ENCODE measurements at places on chromosomes 6 and 20.

DNA sequence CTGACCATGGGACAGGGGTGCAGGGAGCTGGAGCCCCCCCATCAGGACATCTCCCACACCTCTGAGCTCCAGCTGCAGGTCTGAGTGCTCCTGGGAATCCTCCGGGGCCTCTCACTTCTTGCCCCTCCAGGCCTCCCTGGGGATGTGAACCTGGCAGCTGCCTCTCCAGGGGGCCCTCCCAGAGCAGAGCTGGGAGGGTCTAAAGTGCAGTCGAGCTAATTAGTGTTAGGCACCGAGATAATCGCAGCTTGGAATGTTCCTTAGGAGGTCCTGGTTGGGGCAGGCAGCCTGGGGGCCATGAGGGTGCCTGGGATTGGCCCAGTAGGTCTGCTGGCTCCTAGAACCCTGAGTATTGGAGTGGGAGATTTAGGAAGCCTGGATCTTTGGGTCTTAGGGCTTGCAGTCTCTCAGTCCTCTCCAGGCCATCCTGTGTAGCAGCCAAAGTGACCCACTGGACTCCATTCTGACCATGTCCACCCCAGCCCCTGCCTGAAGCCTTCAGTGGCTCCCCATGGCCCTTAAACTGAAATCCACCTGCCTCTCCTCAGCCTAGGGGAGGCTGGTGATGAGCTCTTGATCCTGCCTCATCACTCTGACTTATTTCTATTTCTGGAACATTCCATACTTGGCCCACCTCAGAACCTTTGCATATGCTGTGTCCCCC, 26.0 kb downstream of the CEBPB start:
- no peak for DNase-seq

GRCh38 chr6:75409286-75409685, 84.3 kb downstream of the FILIP1 start:
- DNase-seq, result no peak

DNA sequence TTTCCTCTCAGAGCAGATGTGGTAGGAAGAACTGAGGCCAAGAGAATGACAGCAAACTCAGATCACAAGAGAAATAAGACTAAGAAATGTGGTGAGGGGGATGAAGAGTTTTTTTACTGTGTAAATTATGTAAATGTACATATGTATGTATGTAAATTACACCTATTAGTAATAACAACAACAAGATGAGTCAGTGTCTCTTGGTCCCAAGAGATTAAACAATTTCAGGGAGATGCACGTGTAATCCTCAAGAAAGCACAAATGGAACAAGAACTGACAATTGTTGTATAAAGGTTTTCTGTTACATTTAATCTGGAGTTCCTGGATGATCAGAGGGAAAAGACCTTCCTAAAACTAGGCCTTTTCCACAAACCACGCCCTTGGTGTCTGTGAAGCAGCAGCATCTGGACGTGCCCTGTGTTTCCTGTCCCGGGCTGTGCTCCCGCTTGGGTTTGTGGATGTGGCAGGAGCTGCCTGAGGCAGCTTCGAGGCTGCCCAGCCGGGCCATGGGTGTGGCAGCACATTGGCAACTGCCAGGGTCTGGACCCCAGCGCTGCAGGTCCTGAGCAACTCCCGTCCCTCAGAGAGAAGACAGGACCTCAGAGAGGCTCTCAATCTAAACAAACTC, 994 bp downstream of the CLDN20 start:
- DNase-seq, result peak; percentile 24

DNA sequence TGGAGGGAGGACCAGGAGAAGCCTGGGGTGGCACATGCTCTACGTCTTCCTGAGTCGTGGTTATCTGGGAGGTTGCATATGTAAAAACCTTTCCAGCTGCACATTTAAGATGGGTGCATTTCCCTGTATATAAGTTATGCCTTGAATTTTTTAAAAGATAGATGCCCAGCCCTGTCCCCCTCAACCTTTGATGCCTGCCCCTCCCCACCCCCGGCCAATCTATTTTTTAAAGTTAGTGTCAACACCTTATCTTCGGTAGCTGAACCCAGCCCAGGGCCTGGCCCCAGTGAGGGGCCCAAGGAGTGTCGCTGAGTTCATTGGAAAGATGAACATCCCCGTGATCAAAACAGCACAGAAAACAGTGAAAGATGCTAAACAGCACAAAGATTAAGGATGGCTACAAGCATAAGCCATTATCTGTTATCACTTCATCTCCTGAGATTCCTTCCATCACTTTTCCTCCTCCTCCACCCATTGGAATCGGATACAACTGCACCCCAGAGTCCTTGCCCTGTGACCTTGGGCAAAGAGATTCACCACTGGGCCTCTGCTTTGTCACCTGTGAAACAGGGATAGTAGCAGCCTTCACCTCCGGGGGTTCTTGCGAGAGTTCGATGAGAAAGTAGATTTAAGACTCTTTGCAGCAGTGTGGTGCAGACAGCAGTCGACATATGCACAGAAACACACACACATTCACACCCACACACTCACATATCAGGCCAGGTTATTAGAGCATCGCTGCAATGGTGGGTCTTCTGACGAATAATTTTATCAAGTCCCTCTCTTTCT, 47.5 kb downstream of the SIRPA start:
- no peak for DNase-seq

- DNase-seq, result no peak
These were observed 106.4 kb downstream of the COL9A1 start for GRCh38 chr6:70196531-70196930.

DNA sequence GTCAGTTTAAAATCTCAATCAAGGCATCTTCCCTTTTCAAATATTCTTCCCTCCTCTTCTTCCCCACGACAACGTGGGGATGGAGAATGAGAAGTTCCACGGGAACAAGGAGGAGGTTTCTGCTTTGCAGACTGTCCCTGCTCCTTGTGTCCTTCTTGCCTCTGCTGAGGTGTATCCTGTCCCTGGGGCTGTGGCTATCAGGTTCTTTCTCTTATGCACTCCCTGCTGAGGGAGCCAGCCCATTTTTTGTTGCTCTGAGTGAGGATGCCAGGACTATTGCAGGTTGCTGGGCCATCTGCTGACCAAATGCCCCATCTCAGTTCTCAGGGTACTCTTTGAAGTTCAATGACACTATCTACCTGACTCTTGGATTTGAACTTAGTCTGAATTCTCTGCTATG, 533.6 kb downstream of the RNF144B start:
- no peak for DNase-seq

- DNase-seq, result no peak
These were observed 32.0 kb downstream of the POM121L2 start for GRCh38 chr6:27280064-27280539.

- DNase-seq, result no peak
These were observed 17.2 kb downstream of the ZDHHC14 start for GRCh38 chr6:157398151-157398550.

DNA sequence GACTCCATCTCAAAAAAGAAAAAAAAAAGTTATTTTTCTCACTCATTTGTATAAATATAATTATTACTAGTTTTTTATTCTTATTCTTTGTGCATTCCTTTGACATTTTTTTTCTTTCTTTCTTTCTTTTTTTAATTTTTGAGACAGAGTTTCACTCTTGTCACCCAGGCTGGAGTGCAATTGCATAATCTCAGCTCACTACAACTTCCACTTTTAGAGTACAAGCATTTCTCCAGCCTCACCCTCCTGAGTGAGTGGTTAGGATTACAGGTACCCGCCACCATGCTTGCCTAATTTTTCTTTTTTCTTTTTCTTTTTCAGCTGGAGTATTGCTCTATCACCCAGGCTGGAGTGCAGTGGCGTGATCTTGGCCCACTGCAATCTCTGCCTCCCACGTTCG, 51.4 kb upstream of the JARID2 start:
- no peak for DNase-seq

DNA sequence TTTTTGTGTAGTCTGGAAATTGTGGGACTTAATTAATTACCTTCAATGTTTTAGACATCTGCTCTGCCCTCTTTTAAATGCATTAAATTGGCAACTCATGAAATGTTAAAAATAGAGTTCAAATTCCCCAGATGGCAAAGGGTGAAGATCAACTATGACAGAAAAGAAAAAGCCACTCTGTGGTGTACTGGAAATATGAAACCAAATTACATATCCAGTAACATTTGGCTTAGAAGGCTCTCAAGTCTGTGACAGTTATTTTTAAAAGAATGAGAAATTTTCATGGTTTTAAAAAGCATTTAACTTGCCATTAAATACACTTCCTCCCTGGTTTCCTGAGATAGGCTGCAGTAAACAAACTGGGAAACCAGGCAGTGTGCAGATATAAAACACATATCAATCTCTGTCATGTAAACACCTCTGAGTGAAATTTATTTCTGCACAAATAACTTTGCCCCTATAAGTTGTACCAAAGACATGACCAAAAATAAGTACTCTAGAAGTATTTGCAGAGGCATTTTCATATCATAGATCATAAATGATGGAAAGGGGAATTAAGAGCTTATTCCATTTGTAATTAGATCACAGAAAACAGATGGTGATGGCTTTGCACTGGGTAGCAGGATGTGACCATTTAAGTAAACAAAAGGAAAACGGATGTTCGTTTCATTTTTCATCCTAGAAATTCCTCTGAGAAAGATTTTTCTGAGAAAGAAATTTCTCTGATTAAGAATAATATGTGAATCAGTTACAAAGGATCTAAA, 360.1 kb downstream of the SAMD5 start:
- no peak for DNase-seq

- no peak for DNase-seq
These were observed 178.8 kb upstream of the PRDM1 start for GRCh38 chr6:105907301-105907700.

GRCh38 chr6:33313105-33313708, 671 bp downstream of the TAPBP start:
- DNase-seq, result peak; percentile 66

GRCh38 chr20:20353576-20353975, 14.3 kb upstream of the INSM1 start:
- no peak for DNase-seq

- no peak for DNase-seq
These were observed 6.0 kb downstream of the NOX3 start for GRCh38 chr6:155449450-155450239.

- DNase-seq, result peak; percentile 35
These were observed 232.8 kb upstream of the GMDS start for GRCh38 chr6:2478200-2478599.

GRCh38 chr6:167956983-167957492, 40.4 kb upstream of the KIF25 start:
- DNase-seq, result no peak

GRCh38 chr6:160218810-160219209, 39.8 kb downstream of the SLC22A2 start:
- no peak for DNase-seq

DNA sequence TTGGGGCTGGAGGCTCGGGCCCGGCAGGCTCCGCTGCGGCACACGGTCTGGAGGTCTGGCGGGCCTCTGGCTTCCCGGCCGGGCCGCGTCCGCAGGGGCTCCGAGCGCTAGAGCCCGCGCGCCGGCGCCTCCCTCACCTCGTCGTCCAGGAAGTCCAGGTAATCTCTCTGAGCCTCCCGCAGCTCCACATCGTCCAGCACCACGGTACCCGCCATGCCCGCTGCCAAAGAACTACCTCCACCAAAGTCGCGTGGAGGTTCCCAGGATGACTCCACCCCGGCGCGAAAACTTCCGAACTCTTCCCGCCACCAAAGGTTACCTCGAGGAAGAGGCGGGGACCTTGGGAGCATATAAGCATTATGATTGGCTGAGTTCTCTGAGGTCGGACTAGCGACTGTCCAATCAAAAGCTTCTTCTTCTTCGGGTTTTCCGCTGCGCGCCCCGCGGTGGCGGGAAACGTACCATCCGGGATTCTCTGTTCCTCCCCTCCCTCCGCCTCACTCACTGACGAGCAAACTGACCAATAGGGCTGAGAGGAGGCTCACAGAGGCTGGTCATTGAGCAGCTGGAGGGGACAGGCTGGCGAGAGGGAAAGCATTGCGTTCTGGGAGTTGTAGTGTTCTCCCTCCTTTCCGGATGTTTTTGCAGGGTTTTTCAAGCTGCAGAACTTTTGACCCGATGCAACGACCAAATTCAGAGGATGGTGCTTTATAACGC, at the start of gene MCM3:
MCM3 (minus strand) TSS at position 283 of the 717 bp plus-strand sequence; CDS start at position 215, 68 bp downstream.
- peak; percentile 98 for DNase-seq

DNA sequence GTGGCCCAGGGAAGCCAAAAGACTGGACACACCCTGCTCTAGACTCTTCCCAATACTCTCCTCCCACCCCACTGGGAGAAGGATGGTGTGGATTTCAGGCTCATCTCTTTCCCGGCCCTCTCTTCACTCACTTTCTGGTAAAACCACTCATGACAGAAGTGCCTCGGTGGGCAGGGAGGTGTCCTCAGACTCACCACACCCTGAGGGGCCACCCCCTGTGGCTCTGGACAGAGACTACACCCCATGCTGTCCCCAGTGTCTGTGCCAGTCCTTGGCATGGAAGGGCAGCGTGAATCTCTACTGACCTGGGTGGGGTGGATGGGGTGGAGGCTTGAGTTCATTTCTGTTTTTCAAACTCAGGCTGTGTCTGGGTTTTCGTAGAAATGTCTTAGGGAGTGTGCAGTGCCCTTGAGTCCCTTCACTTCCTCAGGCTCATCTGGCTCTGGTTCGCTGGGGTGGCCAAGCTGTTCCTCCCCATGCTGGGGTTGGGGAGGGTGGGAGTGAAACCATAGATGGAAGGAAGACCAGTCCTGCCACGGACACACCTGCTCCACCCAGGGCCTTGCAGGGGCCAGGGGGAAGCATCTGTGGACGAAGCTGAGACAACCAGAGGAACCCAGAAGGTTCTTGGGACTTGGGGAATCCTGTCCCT, 59.1 kb downstream of the EZR start:
- no peak for DNase-seq

GRCh38 chr6:38517005-38517404, 122.7 kb downstream of the BTBD9 start:
- DNase-seq, result no peak

DNA sequence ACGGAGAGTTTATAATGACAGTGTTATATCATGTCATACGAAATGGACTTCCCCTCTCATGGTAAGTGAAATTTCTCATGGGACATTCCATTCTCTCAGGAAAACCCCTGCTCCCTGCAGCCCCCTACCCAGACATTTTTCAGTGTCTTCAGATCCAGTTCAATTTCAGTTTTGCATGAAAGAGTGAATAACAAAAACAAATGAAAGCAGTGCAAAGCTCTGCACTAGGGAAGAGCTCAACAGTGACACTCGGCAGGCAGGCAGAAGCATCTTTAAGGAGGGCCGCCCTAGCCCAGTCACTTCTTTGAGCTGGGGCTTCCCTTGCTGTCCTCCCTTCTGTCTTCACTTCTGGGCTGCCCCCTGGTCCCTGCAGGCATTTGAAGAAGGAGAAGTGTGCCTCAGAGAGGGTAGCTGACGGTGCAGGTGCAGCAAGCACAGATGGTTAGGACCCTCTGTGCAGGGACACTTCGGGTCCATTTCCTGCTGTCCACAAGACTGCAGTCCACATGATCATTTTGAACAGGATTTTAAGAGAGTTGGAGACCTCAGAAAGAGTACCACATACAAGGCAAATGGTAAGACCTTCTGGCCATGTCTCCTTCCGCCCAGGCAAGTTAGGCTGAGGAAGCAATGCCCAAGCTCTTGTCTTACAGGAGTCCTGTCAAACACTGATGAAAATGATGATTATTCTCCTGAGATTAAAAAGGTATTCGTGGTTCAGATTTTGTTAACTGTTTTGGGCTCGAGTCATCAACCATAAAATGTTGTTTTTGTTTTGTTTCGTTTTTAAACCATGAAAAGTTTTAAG, 5.4 kb upstream of the DUSP22 start:
- no peak for DNase-seq

All from left cardiac atrium (tissue), 4 donors.